ENCODE measurements at places on chromosomes 13 and 19.

DNA sequence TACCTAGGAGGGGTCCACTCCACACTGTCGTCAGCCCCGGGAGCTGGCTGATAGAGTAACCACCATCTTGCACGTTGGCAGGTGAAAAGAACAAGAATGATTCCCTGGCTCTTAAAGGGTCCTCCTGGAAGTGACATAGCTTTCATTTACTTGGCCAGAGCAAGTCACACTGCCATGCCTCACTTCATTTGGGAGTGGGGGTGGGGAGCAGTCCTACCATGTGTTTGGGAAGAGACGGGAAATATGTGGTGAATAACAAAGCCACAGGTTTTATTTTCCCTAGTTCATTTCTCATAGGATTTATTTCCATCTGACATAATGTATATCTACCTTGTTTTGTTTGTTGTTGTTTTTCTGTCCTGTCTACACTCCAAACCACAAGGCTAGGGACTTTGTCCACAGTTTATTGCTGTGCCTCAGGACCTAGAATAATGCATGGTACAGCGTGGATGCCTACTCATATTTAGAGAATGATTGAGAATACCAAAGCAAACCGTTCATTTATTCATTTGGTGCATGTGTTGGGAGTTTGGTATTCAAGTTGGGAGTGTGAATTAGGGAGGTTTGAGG lies 26.8 kb downstream of the UBAC2 start:
- H3K4me1 ChIP-seq, result peaks cover 33% of the 10 kb centered on the region
- H3K4me3 ChIP-seq, result no peak overlapping the region
- H3K36me3 ChIP-seq, result no peaks in the 10 kb centered on the region
- no peak for DNase-seq

DNA sequence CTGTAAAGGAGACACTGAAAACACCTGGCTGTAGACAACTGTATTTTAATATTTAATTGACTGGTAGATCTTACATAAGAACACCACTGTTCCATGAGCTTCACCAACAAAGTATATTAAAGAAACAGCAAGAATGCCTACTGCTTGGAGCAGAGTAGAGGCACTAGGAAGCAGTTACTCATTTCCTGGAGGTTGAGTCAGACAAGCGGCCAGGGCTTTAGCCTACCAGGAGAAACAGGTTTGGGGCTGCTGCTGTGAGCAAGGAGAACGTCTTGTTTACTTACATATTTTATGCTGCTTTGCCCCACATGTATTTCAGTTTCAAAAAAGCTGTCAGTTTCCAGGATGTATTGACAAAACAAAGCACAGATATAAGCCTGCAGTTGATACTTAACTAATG lies 33.4 kb downstream of the ALG5 start:
- H3K4me1 ChIP-seq, result peaks cover 9% of the 10 kb centered on the region
- peaks cover 34% of the 10 kb centered on the region for H3K36me3 ChIP-seq
- peak overlapping the region; percentile 75 for H3K27ac ChIP-seq

- peaks cover 3% of the 10 kb centered on the region for H3K27me3 ChIP-seq
- DNase-seq, result no peak
- H3K4me3 ChIP-seq, result no peak overlapping the region
- no peaks in the 10 kb centered on the region for H3K36me3 ChIP-seq
Observed at GRCh38 chr13:81487151-81487550, 1146.2 kb upstream of the SPRY2 start.

- no peaks in the 10 kb centered on the region for H3K4me1 ChIP-seq
- H3K27ac ChIP-seq, result no peak overlapping the region
- no peak overlapping the region for H3K4me3 ChIP-seq
Observed at GRCh38 chr13:91381371-91381770, 17.1 kb upstream of the GPC5 start.

- H3K27ac ChIP-seq, result no peak overlapping the region
- H3K36me3 ChIP-seq, result peaks cover 11% of the 10 kb centered on the region
- H3K27me3 ChIP-seq, result no peaks in the 10 kb centered on the region
- no peak for DNase-seq
- peaks cover 22% of the 10 kb centered on the region for H3K4me1 ChIP-seq
- no peak overlapping the region for H3K4me3 ChIP-seq
Observed at GRCh38 chr19:14480700-14481079, 5.5 kb upstream of the PTGER1 start.

Measured in chondrocyte (in vitro differentiated cells).